ENCODE measurements at places on chromosomes 2 and 18.

GRCh38 chr2:172901913-172902312 is 166.3 kb downstream of the RAPGEF4 start:
- no peak for DNase-seq

DNA sequence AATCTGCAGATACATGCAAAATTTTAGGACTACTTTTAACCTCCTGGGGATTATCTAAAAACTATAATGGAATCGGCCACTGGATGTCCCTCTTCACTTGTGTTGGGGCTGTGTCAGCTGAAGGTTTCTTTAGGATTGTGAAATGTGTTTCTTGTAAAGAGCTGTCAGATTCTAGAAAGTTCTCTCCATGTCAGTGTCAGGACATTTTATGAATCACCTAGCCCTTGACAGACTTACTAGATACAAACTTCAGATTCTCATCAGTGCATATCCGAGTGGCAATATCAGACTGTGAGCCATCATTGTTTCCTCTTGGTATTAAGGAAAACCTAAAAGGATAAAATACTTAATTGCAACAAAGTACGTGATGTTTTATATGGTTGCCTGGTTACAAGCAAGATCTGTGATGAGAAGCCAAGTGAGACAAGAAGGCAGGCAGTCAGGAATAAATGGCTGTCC is 107.3 kb downstream of the CPS1 start:
- no peak for DNase-seq

DNA sequence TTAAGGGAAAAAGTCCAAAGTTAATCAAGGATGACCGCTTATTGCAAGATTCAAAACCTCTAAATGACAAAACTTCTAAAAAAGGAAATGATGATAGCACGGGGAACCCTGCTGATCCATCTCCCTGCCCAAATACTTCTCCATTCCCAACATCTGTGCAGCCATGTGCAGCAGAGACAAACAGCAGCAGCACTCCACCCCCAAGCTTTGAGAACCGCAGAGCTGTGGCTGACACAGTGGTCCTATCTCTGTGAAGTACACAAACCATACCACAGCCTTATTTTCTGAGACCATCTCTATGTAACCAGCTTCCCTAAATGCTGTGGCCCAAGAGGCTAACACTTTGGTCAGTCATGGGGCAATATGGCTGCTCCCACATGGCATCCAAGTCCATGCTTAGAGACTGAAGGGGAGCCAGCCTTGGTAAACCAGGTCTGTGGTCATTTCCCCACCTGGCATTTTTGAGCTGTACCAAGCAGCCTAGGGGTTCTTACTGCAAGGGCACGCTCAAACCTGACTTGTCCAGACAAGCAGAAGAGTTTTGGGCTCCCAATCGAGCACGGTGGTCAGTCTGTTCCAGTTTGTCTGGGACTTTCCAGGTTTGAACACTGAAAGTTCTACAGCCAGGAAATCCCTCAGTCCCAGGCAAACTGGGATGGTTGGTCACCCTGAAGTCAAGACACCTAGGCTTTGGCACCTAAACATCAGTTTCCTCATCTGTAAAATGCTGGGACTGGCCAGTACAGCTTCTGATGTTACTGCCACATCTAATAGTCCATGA is 17.1 kb upstream of the NFE2L2 start:
- DNase-seq = no peak

DNA sequence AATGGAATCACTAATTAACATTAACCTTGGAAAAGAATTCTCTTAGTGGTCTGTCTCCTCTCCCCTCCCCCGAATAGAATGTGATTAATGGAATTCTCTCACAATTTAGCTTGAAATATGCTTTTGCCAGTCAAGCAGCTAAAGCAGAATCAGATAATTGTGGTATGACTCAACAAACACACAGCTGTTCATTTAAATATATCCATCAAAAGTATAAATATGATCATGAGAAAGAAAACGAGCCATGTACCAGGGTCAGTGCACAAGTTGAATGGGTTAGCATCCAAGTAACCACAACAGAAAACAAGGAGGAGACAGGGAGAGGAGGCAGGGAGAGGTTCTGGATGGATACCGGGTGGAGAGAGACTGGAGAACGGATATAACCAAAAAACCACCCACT is 66.9 kb downstream of the ACVR1 start:
- DNase-seq = no peak

DNA sequence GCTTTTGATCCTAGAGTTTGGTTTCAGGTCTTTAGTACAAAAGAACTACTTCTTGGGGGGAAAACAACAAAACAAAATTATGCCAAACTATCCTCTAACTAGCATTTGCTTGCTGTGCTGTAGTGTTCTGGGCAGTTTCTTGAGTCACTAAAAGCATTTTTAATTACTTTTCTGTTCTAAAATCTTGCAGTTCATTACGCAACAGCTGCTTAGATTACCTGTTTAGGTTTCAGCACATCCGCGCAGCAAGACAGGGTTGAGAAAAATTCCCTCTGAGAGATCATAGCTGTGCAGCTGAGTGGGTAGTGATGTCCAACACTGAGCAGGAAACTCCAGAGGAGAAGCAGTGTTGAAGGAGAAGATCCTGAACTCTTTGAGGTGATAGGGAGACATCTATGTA is 9.0 kb downstream of the DAW1 start:
- no peak for DNase-seq

DNA sequence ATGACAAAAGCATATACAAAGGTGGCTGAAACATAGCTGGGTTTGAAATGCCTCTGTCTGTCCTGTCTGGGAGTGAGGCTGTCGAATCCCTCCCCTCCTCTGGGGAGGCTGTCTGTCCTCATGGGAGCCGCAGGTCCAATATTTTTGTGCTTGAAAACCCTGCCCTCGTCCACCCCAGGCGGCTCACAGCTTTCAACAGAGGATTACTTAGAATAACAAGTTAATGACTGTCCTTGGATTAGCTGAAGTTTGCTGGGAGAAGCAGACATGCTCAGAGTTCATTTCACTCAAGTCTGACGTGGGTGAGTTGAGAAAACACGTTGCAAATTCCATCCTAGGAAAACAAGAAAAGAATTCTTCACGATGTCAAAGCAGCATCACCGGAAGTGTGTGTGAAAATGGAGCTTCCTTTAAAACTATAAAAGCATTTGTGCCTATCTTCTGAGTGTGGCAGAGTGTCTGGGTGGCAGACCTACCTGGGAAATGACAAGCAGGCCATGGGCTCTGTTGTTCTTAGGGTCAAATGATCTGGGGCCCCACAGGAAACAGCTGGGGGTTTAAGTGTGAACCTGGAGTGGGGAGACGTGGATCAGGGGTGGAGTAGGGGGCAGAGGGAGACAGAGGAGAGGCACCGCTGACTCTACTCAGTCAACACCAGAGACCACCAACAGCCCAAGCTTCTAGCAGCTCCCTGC is 77.1 kb downstream of the DDX1 start:
- no peak for DNase-seq

- DNase-seq = no peak
Measured at GRCh38 chr2:211867845-211868451, 670.7 kb downstream of the ERBB4 start.

DNA sequence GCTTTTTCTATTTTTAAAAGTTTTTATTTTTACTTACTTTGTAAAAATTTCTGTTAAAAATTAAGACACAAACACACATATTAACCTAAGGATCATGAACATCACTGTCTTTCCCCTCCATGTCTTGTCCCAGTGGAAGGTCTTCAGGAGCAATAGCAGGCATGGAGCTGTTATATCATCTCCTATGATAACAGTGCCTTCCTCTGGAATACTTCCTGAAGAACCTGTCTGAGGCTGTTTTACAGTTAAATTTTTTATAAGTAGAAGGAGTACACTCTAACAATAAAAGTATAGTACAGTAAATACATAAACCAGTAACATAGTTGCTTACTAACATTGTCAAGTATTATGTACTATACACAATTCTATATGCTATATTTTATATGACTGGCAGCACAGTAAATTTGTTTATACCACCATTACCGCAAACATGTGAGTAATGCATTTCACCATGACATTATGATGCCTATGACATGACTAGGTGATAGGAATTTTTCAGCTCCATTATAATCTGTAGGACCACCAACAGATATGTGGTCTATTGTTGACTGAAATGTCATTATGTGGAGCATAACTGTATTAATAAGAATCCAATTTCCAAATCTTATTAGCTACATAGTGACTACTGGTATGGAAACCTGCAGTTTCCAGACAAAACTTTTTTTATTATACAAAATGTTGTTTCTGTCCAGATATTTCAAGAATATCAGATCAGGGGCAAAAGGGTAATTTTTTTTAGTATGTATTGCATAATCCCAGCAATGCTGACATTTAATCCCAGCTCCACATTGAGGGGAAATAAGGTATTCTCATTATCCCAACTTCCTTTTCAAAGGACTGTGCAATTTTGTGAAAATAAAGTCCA is 337.2 kb upstream of the SLC39A10 start:
- no peak for DNase-seq

DNA sequence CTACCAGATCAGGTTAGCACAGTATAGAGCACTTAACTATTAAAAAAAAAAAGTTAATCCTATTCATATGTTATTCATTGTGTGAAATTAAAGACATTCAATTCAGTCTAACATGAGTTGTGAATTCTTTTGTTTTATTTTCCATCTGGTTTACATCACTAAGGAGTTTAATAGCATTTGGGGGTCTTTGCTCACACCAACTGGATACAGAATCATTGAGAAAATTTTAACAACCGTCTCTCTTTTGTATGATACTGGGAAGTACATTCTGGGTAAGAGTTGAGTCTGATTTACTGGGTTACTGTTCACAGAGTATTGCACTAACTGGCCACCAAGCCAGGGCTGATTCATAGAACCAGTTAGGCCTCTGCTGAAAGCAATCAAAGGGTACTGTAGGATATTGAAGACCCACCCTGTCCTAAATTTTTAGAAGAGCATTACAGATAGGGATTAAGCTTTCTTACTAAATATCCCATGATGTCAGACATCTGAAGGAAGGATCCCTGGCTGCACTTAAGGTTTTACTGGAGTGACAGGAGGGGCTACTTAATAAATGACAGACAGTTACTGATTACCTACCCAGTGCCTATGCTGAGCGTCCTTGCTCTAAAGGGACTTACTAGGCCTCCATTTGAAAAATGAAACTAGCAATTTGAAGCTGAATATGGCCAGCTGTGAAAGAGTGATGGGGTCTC is 387.9 kb downstream of the SETBP1 start:
- DNase-seq = no peak

- DNase-seq = no peak
Measured at GRCh38 chr2:167832868-167833287, 414.5 kb downstream of the STK39 start.
